Fibroblast of mammary gland (primary cell): ENCODE measurements at places on chromosomes 7 and 10.
A peak's percentile ranks its signal among the peaks of the same experiment; 100 is the strongest.

DNA sequence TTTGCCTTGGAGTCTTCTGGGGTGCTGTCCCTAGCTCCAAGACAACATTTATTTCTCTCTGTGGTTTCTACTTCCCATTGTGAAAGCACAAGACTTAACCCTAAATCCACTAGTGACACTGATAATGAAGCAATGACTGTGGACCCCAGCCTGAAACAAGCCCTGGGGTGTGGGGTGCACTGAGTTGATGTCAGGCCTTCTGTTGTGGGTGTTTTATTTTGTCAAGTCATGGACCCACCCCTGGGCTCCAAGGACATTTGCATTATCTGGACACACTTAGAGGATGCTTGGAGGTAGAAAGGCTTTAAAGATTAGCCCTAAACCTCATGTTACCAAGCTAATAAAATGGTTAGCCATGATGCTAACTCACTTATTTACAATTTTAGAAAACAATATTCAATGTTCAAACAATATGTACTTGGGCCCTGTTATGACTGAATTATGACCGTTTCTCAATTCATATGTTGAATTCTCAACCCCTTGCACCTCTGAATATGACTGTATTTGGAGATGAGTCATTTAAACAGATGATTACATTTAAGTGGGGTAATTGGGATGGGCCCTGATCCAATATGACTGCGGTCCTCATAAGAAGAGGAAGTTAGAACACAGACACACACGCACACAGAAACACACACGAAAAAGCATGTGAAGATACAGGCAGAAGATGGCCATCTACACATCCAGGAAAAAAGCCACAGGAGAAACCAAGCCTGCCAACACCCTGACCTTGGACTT lies 137.2 kb upstream of the IGFBP3 start:
- DNase-seq, result peak; percentile 86

GRCh38 chr10:28181478-28182096 lies 121.3 kb downstream of the MPP7 start:
- DNase-seq, result peak; percentile 4

GRCh38 chr7:65379318-65379717 lies 5.7 kb downstream of the ZNF92 start:
- no peak for DNase-seq

GRCh38 chr7:55509322-55509721 lies 63.0 kb downstream of the VOPP1 start:
- peak; percentile 49 for DNase-seq

- peak; percentile 40 for DNase-seq
Measured at GRCh38 chr10:46520941-46521340, 35.5 kb downstream of the GPRIN2 start.

DNA sequence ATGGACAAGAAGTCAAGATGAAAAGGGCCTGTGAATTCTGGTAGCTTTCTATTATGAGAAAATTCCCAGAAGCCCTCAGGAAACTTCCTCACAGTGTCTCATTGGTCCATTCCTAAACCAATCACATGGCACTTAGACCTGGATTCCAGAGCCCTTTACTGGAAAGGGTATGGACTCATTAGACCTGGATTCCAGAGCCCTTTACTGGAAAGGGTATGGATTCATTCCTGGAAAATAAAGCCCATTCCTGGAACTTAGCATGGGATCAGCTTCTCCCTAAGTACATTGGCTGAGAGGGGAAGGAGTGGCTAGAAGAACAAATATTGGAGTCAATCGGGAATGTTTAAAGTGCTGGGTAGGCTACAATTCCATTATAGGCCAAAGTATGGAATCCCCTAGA lies 3.7 kb upstream of the CACUL1 start:
- no peak for DNase-seq

DNA sequence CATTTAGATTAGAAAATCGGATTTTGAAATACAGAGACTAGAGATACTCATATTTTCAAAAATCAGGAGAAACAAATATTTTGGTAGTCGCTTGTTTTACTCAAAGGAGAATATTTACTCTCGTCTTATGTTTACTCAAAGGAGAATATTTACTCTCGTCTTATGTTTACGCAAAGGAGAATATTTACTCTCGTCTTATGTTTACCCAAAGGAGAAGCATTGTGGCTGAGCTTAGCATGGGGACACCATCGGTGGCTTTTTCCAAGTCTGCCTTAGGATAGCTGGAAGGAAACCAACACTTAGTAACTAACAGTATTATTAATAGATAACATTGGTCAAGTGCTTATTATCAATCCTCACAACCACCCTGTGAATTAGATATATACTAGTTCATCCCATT lies 71.8 kb downstream of the SNX10 start:
- no peak for DNase-seq

- no peak for DNase-seq
Measured at GRCh38 chr7:17195576-17195975, 102.9 kb upstream of the AHR start.

GRCh38 chr7:114033475-114033874 lies 114.7 kb upstream of the PPP1R3A start:
- no peak for DNase-seq

DNA sequence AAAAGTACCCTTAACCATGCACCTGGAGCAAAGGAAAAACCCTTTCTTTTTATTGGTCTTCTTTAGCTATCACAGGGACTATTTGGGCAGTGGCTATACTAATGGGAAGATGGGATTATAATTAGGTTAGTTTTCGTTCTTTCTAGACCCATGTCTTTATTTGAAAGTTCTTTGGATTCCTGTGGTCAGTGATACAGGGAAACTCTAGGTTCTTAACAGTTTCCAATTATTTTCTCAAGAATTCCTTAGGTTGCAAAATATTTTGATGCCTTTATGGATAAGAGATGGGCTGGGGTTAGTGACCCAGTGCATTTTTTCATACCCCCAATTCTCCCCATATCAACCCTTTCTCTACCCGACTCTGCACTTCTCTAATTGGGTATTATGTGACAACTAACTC lies 49.0 kb downstream of the ADD3 start:
- peak; percentile 29 for DNase-seq

DNA sequence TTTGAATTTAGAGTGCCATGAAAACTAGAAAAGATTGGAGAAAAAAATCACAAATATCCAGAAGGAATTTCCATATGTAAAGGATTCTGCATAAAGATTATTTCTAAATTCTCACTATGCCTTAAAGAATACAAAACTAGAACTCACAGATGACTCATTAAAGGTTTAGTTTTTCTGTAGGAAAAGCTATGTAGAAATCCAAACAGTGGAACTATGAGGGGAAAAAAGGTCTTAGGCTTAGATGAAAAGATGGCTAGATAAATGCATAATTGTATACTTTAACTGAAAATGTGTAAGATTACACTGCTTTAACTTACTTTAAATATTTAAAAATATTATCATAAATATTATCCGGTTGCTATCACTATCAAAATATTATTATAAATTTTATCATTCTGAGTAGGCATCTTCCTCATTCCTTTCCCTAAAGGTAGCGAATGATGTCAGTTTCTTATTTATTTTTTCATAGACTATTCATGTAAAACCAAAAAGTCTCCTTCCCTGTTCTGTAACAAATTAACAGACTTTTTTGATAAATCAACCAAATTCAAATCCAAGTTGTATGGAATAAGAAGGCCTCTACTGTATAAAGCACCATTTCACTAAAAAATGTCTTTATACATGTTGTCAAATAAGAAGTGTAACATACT lies 69.1 kb upstream of the COMTD1 start:
- no peak for DNase-seq

DNA sequence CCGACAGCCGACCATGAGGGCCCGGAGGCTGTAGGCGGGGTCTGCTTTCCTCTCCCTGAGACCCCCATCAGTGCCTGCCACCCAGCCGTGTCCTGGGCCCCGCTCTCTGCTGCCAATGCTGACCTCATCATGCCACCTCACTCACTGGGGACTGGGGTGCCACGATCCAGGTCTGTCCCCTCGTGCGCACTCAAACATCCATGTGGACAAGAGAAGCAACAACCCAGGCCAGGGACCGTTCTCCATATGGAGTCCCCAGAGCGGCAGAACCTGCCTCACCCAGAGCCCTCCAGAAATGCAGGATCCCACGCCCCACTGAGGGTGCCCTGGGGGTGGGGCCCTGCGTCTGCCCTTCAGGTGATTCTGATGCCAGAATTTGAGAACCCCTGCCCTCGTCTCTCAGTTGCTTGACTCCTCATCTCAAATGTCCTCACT lies 210.0 kb upstream of the PPP2R2D start:
- no peak for DNase-seq

DNA sequence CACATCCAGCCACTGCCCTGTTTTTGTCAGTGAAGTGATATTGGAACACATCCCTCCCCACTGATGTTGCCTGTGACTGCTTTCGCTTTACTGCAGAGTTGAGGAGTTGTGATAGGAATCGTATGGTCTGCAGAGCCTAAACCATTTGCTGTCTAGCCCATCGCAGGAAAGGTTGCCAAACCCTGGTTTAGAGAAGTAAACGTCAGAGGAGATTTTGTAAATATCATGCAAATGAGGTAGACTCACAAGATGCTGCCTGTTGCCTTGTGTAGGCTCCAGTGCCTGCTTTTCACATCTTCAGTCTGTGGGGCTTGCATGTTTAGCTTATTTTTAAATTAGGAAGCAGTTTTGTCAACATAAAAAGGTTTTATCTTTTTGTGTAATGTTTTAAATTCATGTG lies 107.1 kb downstream of the TRRAP start:
- no peak for DNase-seq

DNA sequence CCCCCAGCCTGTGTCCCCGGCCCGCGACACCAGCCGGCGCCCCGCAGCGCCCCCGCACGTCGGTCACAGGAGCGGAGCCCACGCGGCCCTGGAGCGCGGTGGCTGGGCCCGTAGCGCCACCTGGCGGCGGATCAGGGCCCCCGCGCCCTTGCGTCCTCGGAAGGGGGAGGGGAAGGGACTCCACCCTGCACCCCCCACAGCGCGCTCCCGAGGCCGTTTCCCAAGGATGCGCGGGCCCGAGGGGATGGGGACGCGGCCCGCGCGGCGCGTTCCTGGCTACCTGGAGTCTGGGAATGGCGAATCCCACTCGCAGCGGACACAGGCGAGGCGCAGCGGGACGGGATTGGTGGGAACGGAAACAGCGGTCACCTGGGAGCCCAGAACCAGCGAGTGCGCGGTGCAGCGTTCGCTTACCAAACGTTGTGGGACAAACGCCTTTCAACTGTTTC lies 23.8 kb upstream of the MKI67 start:
- peak; percentile 62 for DNase-seq

GRCh38 chr7:122298131-122298530 lies 6.4 kb downstream of the FEZF1 start:
- DNase-seq, result no peak

GRCh38 chr10:122407375-122408125 lies 33.0 kb downstream of the PLEKHA1 start:
- peak; percentile 90 for DNase-seq

DNA sequence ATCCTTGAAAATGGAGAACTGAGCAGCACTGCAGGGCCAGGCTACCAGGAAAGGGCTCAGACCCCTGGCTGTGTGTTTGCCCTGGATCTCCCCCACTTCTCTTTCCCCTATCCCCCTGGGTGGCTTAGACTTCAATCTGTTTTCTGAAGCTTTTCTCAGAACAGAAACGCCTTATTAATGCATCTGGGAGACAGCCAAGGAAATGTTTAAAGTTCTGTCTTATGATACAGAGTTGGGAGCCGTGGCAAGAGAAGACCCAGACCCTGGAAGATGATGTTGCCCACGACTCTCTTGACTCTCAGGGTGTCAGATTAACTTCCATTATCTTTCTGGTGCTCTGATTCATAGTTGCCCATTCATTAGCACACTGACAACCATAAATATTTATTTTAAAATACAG lies 107.1 kb downstream of the EBLN1 start:
- no peak for DNase-seq

DNA sequence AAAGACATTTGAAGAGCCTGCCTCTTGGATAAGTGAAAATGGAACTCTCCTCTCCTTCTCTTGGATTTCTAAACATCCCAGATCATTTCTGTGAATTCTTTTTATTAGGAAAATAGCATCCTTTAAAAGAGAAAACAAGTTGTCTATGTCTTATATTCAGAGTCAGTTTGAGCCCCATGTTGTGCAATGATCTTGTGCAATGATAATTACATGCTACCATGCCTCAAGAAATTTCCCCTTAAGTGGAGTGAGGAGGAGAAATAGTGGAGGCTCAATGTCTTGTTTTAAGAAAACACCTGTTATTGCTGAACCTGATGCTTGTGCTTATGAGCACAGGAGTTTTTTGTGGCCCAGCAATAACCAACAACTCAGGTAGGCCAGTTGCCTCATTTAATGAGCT lies 103.6 kb downstream of the NPSR1 start:
- peak; percentile 3 for DNase-seq

DNA sequence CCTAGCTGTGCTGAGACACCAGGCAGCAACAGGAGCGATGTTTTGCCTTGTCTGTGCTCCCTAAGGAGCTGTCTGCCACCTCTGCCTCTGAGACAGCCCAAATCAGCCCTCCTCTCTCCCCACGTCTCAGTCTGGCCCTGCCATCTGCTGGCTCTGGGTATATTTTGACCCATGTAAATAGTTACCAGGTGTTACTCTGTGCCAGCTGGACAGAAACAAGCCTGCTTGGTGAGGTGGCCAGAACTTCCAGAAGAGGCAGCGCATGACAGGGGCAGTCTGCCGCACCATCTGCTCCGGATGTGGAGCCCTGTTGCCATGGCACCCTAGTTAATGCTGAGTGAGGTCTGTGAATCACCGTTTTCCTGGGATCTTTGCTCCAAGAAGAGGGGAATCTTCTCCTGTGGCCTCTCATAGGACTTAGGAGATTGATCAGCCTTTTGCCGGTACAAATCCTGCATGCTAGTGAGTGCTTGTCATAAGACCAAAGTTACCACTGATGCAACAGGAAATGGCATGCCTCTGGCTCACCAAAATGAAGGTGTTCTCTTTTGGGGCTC lies 31.8 kb downstream of the GSTO2 start:
- DNase-seq, result peak; percentile 100

DNA sequence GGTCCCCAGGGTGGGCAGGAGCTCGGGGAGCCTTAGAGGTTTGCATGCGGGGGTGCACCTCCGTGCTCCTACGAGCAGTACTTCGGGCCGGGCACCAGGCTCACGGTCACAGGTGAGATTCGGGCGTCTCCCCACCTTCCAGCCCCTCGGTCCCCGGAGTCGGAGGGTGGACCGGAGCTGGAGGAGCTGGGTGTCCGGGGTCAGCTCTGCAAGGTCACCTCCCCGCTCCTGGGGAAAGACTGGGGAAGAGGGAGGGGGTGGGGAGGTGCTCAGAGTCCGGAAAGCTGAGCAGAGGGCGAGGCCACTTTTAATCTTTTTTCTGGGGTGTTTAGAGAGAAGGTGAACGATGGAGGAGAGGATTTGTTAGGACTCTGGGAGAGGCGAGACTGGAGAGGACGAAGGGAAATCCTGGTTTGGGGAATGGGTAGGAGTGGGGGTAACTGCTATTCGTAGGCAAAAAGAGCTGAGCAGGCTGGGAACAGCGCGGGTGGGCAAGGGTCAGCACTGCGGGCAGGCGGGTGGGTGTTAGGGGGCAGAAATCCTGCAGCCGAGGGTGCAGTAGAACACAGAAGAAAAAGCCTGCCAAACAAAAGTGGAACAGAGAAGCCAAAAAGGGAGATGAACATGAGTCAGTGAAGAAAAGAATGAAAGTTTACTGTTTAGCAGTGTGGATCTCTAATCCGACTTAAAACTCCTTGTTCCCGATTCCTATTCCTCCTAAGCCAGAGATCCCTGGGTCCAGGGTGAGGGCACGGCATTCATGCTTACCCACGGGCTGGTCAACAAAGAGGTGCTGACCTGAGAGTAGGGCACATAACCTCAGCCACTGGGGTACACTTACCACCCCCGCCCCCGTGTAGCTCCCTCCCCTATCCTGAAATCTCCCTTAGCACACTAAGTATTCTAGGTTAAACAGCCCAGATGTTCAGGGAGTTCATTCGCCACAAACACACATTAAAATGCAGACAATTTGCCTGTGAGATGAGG lies 26.9 kb downstream of the PRSS2 start:
- DNase-seq, result no peak
